GM04504 (cell line): ENCODE measurements at places on chromosomes 7 and 10.

GRCh38 chr7:35906191-35906908 is 105.5 kb downstream of the SEPTIN7 start:
- peak; percentile 48 for DNase-seq

DNA sequence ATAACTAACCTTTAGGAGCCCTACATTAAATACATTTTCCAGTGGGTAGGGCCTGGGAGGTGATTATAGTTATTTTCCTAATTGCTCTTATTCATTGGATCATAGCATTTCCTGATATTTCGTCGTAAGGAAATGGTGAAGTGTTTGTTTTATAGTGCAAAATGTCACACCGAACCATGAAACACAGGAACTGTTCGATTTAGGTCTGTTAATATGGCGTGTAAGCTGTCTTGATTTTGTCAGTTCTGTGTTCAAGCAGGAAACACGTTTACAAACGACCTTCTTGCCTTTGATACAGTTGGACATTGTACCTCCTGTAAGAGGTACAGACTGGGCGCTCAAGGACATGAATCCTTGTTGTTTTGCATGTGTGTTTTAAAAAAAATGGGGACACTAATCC is 14.8 kb downstream of the RBM17 start:
- DNase-seq: no peak

DNA sequence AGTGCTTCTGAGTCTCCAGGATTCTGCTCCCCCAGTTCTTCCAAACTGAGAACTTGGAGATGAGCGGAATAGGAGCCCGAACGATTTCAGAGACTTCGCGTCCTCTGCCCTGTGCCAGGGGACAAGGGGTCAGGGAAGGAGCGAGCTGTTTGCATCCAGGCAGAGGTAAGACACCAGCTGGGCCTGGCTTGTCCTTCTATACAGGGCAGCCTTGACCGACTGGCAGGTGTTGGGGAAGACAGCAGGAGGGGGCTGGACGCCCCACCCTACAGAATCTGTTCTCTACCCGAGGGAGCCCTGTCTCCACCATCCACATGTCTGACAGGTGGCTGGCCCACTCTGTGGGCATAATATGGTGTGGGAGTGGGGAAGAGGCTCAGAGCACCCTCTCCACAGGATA is 7.1 kb downstream of the SPOCK2 start:
- no peak for DNase-seq

- DNase-seq: peak; percentile 42
Observed at GRCh38 chr10:27513451-27514191, 9.5 kb downstream of the RAB18 start.
